ENCODE measurements at places on chromosomes 5 and 9.

GRCh38 chr9:2336055-2336454, 285.5 kb upstream of the VLDLR start:
- no peak for DNase-seq

- DNase-seq = no peak
Observed at GRCh38 chr9:126128494-126129142, 198.0 kb upstream of the MVB12B start.

DNA sequence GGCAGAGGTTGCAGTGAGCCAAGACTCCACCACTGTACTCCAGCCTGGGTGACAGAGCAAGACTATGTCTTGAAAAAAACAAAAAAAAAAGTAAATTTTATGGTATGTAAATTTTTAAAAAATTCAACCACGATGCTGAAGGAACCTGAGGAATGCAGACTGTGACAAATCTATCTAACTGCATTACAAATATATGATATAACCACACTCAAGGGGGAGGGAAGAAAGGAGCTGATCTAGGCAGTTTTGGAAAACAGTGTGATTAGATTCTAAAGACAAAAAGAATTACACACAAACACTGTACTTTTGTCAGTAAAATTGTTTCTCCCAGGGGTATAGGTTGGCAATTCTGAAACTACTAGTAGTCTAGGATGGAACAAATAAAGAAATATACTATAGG, 17.0 kb downstream of the LARS1 start:
- no peak for DNase-seq

GRCh38 chr5:153525536-153525935, 35.1 kb downstream of the GRIA1 start:
- no peak for DNase-seq

DNA sequence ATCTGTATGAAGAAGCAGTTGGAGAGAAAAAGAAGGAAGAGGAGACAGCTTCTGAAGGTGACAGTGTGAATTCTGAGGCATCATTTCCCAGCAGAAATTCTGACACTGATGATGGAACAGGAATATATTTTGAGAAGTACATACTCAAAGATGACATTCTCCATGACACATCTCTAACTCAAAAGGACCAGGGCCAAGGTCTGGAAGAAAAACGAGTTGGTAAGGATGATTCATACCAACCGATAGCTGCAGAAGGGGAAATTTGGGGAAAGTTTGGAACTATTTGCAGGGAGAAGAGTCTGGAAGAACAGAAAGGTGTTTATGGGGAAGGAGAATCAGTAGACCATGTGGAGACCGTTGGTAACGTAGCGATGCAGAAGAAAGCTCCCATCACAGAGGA, 48.7 kb downstream of the CMYA5 start:
- no peak for DNase-seq

DNA sequence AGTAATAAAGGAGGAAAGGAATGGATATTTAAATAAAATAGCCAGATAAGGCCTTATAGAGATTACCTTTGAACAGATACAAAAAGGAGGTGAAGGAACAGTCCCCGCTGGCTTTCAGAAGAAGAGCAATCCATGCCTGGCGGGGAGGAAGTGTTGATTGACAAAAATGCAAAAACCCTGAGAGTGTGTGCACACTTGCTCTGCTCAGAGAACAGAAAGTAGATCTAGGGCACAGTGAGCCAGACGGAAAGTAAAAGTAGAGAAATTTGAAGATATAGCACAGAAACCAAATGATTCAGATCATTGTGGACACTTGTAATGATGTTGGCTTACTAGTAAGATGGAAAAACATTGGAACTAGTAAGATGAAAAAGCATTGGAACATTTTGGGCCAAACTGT, 720.6 kb downstream of the PTPRD start:
- no peak for DNase-seq

DNA sequence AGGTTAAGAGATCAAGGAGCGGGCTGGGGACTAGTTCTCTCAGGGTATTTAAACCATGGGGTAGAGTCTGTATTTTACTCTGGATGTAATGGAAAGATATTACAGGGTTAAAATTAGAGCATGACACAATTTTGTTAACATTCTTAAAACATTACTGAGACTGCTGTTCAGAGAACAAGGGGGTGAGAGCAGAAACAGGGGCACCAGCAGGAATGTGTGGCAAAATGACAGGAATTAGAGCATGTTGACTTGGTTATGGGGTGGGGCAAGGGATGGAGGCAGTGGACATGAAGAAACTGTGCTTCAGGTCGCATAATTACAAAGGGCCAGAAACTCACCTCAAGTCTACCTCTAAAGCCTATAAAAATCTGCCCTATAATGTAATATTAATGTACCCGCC, 75.0 kb downstream of the TMEM232 start:
- no peak for DNase-seq

DNA sequence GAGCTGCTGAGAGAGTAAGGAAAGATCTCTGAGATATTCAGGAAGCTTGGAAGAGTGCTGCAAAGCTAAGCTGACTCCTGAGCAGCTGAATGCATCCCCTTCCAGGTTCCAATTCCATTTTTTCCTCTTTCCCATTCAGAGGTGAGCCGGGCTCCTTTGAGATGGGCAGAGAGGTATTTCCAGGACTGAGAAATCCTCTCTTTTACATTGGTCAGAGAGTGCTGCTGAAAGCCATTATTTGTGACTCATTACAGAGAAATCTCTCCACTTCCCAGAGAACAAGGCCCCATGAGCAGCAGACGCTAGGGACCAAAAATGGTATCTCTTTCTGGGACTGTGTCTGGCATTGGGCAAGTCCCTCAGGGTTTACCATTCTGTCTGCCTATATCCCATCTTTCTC, 3.7 kb downstream of the MCTP1 start:
- no peak for DNase-seq

All from NCI-H1930 (cell line).